ENCODE measurements at places on chromosomes 13 and 19. TPM values are rescaled to one million over a fixed set of nuclear protein-coding genes. Genes with fewer than 3 reads are reported as not detected.

DNA sequence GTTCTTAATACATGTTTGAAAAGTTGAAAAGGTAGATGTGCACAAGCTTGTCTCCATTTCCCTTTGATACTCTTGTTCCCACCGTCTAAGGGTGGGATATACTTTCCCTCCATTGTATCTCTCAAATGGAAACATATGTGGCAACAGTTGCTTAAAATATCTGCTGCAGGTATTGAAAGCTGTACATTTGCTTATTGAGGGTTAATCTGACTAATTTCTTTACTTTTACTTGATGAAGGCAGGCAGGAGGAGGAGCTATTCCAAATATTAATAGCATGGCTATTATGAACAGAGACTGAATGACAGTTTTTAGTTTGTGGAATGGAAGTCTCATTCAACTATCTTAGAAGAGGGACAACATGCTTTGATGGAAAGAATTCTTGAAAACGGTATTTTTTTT, 103.8 kb downstream of the SLC10A2 start:
- no peak for DNase-seq

- DNase-seq = no peak
Observed at GRCh38 chr13:49464085-49464484, 20.0 kb downstream of the SETDB2 start.

ZNF491 gene
- total RNA-seq = not detected

- DNase-seq = peak; percentile 88
Observed at GRCh38 chr19:47663911-47664771, 49.1 kb upstream of the EHD2 start.

GRCh38 chr13:85204668-85205344, 594.4 kb downstream of the SLITRK6 start:
- no peak for DNase-seq

DNA sequence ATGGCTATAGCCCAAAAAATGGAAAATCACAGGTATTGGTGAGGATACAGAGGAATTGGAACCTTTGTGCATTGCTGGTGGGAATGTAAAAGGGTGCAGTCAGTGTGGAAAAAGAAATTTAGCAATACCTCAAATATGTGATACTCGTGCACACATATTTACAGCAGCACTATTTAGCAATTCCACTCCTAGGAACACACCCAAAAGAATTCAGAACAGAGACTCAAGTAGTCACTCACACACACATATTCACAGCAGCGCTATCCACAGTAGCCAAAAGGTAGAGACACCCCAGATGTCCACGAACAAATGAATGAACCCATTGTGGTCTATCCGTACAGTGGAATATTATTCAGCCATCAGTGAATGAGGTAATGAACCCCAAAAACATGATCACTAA, 114.0 kb downstream of the COL4A2 start:
- DNase-seq = no peak

ZNF776 gene
- 20.9 TPM for total RNA-seq

GRCh38 chr13:101634142-101634541, 181.7 kb downstream of the ITGBL1 start:
- DNase-seq = no peak

DNA sequence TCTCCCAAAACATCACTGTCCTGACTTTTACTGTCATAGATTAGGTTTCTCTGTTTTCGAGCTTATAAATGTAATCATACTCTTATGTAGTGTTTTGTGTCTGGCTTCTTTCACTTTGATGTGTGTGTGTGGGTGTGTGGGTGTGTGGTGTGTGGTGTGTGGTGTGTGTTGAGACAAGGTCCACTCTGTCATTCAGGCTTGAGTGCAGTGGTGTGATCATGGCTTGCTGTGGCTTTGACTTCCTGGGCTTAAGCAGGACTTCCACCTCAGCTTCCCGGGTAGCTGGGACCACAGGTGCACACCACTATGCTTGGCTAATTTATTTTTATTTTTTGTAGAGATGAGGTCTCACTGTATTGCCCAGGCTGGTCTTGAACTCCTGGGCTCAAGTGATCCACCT, 59.6 kb downstream of the PDS5B start:
- no peak for DNase-seq

TMEM59L gene
- total RNA-seq = 5.2 TPM

DNA sequence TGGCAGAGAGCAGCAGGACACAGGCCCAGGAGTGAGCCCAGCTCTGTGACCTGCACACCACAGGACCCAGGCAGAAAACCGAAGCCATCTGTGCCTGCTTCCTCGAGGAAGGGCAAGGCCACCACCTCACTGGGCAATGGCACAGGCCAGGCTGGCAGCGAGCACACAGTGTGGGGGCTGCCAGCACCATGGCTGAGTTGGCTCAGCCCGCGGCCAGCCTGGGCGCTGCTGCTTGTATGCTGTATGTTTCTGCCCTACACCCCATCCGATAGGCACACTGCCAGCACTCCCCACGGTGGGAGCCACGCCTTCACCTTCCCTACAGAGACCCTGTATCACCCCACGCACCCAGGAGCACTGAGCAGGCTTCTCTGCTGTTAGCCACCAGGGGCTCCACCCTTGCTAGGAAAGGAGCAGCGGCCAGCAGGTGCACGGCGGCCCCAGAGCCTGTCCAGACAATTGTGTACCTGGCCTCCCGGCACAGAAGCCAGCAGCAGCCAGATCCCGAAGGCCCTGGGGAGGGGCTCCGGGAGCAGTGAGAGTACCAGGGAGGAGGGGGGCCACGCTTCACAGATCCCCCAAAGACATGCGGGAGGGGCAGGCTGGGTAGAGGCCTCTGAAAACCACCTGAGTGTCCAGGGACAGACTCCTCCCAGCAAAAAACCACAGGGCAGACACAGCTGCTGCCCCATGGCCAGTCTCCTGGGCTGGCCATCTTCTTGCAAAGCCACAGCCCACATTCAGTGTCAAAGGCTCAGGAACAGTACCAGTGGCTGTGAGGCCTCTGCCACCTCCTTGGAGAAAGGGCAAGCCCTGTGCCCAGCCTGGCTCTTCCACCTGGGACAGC, 56.1 kb downstream of the MLLT1 start:
- peak; percentile 48 for DNase-seq

DNA sequence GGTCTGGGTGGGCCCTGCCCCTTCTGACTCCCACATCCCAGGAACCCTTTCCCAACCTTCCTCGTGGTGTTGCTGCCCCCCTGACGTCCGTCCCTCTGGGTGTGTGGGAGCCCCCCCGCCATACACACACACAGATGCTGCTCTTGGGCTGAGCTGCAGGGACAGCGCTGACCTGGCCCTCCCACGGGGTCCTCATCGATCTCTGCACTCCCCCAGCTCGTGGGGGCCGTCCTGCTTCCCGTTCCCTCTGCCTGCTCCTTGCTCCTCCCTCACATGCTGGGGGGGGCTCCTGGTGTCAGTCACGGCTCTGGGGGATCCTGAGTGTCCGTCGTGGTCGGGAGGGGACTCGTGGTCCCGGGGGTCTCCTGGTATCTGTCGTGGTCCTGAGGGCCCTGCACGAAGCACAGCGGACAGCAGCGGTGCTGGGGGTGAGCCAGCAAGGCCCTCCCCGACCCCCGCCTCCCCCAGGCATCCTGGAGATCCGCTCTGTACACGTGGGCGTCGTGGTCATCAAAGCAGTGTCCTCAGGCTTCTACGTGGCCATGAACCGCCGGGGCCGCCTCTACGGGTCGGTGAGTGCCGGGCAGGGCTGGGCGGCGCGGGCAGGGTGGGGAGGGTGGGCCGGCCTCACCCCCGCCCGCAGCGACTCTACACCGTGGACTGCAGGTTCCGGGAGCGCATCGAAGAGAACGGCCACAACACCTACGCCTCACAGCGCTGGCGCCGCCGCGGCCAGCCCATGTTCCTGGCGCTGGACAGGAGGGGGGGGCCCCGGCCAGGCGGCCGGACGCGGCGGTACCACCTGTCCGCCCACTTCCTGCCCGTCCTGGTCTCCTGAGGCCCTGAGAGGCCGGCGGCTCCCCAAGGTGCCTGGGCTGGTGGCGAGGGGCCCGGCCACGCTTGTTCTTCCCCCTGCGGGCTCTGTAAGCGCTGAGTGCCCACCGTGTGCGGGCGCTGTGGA, 3.4 kb downstream of the FGF22 start:
- no peak for DNase-seq

LGALS14 gene
- not detected for total RNA-seq

DNA sequence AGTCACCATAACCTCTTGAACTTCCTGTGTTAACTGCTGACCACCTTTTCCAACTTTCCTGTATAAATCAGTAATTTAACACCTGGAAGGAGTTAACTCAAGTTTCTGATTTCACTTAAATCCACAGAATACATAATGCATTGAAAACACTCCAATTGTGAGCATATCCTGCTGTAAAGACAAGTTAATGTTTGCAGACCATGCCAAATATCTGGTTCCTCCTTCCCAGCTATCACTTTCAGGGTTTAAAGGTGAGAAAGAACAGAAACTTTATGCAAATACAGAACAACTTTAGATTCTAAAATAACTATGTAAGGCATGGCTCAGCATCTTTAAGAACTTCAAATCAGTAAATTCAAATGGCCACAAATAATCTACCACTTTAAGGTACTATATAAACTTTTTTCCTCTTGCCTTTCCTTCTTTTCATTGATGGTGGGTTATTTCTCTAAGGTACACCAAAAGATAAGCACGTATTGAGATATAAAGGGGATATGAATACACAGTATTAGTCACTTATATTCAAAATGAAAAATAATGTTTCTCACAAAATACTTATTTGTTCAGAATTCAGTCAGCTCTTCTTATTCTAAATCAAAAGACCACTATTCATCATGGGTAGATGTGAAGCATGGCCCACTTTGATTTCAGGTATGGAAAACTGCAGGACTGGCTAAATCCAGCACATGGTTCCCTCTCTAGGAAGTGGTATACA, 6.6 kb upstream of the TPTE2 start:
- DNase-seq = no peak

DNA sequence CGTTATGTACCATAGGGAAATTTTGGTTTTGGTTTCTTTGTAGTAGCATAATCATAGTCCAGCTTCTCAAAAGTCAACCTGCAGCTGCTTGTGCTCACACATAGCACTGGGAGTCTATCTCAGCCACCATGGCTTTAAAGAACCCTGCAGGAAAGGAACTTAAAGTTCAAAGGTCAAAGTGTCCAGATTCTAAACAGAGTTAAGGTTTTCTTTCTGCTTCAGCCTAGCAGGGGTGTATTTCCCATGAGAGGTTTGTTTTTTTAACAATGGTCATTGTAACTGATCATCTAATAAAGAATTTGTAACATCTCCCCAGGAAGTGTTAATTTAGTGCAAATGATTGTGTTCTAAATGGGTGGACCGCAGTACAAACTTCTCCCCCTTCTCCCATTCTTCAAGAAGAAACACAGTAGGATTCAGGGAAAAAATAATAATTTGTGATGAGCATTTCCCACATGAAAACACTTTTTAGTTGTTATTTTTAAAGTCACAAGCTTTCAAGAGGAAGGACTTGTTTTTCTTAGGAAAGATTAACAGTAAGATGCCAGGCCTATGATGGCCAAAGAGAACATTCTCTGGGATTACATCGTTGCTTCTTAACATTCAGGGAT, 168.0 kb downstream of the EFNB2 start:
- no peak for DNase-seq

- DNase-seq = peak; percentile 55
Observed at GRCh38 chr19:4811328-4812131, 20.0 kb downstream of the TICAM1 start.

- DNase-seq = no peak
Observed at GRCh38 chr19:11338569-11339253, 746 bp downstream of the RAB3D start.

DNA sequence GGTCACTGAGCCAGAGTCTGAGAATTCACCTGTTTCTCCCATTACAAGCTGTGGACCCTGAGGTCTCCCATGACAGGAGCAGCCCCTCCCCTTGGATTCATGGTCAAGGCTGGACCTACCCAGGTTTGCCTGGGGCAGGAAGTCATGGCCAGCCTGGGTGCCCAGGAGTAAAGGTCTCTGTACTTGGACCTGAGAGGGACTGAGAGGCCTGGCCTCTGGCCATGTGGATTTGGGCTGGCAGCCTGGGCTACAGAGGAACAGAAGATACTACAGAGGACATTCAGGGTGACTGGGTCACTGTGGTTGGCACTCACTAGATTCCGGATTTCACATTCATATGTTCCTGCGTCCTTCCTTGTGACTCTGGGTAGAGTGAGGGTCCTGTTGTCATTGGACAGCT, 31.5 kb upstream of the CEACAM8 start:
- DNase-seq = no peak

METTL21C gene
- not detected for total RNA-seq

GRCh38 chr19:5145521-5146511, 176.9 kb downstream of the KDM4B start:
- DNase-seq = no peak

ZNF836 gene
- total RNA-seq = 7.0 TPM

CEACAM1 gene
- total RNA-seq = 2.2 TPM

GRCh38 chr19:56839652-56840450, 675 bp downstream of the PEG3 start:
- DNase-seq = no peak

- peak; percentile 72 for DNase-seq
Observed at GRCh38 chr13:99687723-99688397, 186.6 kb downstream of the TM9SF2 start.

CHST8 gene
- not detected for total RNA-seq

GJB2 gene
- total RNA-seq = 0.45 TPM

TEKTIP1 gene
- total RNA-seq = not detected

LILRA5 gene
- not detected for total RNA-seq

APLP1 gene
- 39.8 TPM for total RNA-seq

ZNF709 gene
- 2.1 TPM for total RNA-seq

- DNase-seq = no peak
Observed at GRCh38 chr19:29501816-29502580, 23.8 kb upstream of the VSTM2B start.

NLRP4 gene
- not detected for total RNA-seq

GRCh38 chr13:40660141-40660664, 6.2 kb downstream of the FOXO1 start:
- no peak for DNase-seq

- peak; percentile 36 for DNase-seq
Observed at GRCh38 chr19:16497042-16497441, 848 bp downstream of the C19orf44 start.

DNA sequence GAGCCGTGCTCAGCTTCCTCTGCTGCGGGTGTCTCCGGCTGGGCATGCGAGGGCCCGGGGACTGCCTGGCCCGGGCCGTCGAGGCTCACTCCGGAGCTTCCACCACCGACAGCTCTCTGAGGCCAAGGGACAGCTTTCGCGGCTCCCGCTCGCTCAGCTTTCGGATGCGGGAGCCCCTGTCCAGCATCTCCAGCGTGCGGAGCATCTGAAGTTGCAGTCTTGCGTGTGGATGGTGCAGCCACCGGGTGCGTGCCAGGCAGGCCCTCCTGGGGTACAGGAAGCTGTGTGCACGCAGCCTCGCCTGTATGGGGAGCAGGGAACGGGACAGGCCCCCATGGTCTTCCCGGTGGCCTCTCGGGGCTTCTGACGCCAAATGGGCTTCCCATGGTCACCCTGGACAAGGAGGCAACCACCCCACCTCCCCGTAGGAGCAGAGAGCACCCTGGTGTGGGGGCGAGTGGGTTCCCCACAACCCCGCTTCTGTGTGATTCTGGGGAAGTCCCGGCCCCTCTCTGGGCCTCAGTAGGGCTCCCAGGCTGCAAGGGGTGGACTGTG, 1.2 kb downstream of the S1PR4 start:
- no peak for DNase-seq

- DNase-seq = no peak
Observed at GRCh38 chr19:508204-509150, 1.2 kb downstream of the TPGS1 start.

All from A172 (cell line).